Activated B cell treated with CpG ODN at 0.5 μM for 24 hours (primary cell): ENCODE measurements at places on chromosomes 12 and 14. TPM values are rescaled to one million over a fixed set of nuclear protein-coding genes. Genes with fewer than 3 reads are reported as not detected.

- no peaks in the 10 kb centered on the region for H3K27me3 ChIP-seq
- DNase-seq = no peak
- no peaks in the 10 kb centered on the region for H3K36me3 ChIP-seq
- H3K27ac ChIP-seq = no peak overlapping the region
- no peaks in the 10 kb centered on the region for H3K4me1 ChIP-seq
Measured at GRCh38 chr14:81302638-81303037, 81.9 kb upstream of the GTF2A1 start.

DNA sequence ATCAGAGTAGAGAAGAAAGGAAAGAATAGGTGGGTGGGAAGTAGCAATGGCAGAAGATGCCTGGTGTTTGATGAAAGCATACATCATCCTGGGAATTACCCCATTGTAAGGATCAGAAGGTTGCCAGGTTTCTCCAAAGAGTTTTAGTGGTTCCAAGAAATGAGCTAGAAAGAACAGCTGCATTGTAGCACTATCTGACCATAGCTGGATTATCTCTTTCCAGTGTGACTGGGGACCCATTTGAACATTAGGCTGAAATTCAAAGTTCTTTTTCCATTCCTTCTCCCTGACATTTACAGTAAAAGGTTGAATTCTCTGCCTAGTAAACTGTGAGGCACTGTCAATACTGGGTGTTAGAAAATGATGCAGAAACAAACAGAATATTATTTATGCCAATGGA, 244.4 kb downstream of the GALC start:
- H3K36me3 ChIP-seq = no peaks in the 10 kb centered on the region
- no peaks in the 10 kb centered on the region for H3K27me3 ChIP-seq
- H3K4me3 ChIP-seq = no peak overlapping the region
- H3K4me1 ChIP-seq = no peaks in the 10 kb centered on the region
- no peak overlapping the region for H3K27ac ChIP-seq
- no peak for DNase-seq

DNA sequence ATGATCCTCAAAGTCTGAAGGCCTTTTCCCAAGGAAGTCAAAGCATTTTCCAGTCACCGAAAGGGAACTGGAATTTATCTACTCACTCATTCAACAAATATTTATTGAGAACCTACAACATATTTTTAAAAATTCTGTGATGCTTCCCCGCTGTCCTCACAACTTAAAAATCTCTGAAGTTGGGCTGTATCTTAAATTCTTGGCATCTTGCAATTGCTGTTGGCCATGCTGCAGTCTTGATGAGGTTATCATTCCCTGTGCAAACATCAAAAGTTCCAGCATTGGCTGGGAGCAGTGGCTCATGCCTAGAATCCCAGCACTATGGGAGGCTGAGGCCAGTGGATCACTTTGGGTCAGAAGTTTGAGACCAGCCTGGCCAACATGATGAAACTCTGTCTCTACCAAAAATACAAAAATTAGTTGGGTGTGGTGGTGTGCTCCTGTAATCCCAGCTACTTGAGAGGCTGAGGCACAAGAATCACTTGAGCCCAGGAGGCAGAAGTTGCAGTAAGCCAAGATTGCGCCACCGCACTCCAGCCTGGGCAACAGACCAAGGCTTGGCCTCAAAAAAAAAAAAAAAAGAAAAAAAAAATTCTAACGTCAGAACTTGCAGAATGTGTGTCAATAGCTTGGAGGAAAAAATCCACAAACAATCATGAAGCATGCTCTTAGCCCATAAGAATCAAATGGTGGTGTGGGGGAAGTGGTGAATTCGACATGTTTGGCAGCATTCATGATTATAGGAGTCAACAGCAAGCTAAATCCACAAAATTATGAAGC, 34.9 kb downstream of the CCDC177 start:
- no peaks in the 10 kb centered on the region for H3K36me3 ChIP-seq
- no peaks in the 10 kb centered on the region for H3K4me1 ChIP-seq
- H3K27ac ChIP-seq = no peak overlapping the region
- DNase-seq = no peak

PLEKHD1 gene
- total RNA-seq = 0.22 and 0.24 TPM in 2 replicates

DNA sequence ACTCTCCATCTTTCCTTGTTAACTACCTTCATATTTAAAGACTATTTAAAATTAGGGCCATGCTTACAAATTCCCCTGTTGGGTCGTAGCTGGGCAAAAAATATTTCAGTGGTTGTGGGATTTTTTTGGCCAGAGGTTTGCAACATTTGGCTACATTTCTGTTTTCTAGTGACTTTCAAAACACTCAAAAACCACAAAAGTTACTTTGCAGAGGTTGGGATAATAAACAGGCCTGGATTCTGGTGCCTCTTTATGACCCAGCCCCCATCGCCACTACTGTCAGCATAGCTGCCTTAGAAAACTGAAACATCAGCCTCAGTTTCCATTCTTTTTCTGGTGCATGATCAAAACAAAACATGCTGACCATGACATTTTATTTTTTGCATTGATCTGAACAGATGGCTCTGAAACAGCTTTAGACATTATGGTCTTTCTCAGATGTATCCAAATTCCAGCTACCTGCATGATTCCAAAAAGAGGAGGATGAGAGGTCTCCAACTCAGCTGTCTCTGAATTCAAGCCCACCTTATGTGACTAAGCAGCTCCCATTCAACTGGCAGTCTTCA, 5.2 kb downstream of the DPF3 start:
- H3K4me3 ChIP-seq = no peak overlapping the region
- no peaks in the 10 kb centered on the region for H3K27me3 ChIP-seq
- no peak overlapping the region for H3K27ac ChIP-seq
- DNase-seq = no peak

DNA sequence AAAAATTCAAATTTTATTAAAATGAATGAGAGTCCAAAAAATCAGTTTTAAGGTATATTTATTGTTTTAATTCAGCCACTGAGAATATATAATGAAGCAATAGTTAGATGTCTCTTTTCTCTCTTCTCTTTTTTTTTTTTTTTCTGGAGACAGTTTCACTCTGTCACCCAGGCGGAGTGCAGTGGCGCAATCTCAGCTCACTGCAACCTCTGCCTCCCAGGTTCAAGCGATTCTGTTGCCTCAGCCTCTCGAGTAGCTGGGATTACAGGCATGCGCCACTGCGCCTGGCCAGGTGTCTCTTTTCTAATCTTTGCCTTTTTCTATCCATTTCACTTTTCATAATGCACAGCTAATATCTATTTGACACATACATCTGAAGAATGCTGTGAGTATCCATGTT, 307.1 kb upstream of the RGS6 start:
- no peaks in the 10 kb centered on the region for H3K27me3 ChIP-seq
- no peak overlapping the region for H3K4me3 ChIP-seq
- no peak for DNase-seq

KRT78 gene
- total RNA-seq = not detected in 2 replicates

DNA sequence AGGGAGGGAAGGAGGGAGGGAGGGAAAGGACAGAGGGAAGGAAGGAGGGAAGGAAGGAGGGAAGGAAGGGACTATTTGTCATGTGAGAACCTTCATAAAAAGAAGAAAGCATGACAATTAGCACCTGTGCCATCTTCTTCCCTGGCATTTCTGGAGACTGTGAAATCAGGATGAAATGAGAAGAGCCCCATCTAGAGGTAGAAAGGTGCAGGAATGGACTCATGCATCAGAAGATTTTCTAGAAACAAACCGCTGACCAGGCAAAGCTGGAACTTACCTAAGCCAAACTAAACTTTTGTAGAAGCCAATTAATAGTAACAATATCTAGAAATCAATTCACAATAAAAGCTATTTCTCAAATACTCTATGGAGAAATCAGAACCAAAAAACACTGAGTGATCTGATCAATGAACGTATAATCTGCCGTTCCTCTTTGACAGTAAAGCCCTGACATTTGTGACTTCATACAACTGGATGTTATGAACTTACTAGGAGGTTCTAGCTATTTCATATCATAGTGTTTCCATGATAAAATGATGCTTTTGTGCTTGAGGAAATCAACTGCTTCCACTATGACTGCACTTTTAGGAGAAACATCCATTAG, 24.4 kb upstream of the CRACR2A start:
- no peak overlapping the region for H3K27ac ChIP-seq
- H3K4me1 ChIP-seq = no peaks in the 10 kb centered on the region
- no peak for DNase-seq
- no peak overlapping the region for H3K4me3 ChIP-seq
- no peaks in the 10 kb centered on the region for H3K27me3 ChIP-seq

DNA sequence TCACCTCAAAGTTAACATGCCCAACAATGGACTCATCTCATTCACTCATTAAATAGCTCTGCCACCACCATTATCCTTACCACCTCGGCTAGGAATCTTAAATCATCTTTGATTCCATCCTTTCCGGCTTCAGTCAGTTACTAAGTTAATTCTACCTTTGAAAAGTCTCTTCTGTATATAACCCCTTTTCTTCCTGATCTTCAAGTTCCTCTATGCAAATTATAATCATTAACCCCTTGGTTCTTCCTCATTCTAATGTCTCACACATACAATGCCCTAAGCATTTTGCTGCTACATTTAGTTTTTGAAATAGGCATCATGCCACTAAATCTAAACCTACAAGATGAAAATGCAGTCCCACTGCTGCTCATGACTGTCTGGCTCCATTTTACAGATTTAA, 51.6 kb downstream of the ATP2B1 start:
- peaks cover 63% of the 10 kb centered on the region for H3K4me1 ChIP-seq
- H3K27ac ChIP-seq = peak overlapping the region; percentile 68
- H3K27me3 ChIP-seq = no peaks in the 10 kb centered on the region
- H3K36me3 ChIP-seq = peaks cover 32% of the 10 kb centered on the region

SMIM41 gene
- total RNA-seq = 0.24 TPM in 1 of 2 replicates, not detected in the other

ACSS3 gene
- total RNA-seq = not detected in 2 replicates

CABP1 gene
- 0.27 TPM in 1 of 2 replicates, not detected in the other for total RNA-seq

DNA sequence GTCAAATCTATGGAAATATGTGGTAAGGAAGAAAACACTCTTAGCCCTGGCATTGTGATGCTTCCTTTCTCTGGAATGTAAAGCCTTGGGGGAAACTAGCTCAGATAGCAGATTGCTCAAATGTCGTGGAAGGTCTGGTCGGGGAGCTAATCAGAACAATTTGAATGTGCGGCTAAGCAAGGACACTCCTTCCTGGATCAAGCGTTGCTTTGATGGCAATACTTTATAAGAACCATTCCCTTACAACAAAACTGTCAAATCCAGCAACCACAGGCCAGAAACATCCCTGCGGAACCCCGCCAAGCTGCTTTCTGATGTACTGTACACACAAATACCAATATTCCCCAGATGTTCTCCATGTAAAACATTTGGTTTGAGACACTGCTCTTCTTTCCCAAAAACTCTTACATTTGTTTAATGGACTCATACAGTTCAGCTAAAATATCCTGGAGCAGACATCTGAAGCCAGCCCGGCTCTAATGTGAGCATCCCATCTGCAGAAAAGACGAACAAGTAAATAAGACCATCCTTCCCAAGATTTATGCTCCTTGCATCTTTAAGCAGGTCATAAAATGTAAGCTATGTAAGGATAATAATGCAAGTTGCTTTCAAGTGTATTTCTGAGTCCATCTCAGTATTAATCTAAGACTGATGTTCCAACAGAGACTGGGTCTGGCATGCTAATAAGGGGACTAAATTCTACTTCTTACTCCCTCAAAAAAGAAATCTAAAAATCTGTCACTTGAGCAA, 20.2 kb downstream of the NUAK1 start:
- no peaks in the 10 kb centered on the region for H3K36me3 ChIP-seq
- no peak for DNase-seq
- H3K27me3 ChIP-seq = peaks cover 17% of the 10 kb centered on the region
- no peak overlapping the region for H3K27ac ChIP-seq
- no peak overlapping the region for H3K4me3 ChIP-seq
- H3K4me1 ChIP-seq = no peaks in the 10 kb centered on the region

DNA sequence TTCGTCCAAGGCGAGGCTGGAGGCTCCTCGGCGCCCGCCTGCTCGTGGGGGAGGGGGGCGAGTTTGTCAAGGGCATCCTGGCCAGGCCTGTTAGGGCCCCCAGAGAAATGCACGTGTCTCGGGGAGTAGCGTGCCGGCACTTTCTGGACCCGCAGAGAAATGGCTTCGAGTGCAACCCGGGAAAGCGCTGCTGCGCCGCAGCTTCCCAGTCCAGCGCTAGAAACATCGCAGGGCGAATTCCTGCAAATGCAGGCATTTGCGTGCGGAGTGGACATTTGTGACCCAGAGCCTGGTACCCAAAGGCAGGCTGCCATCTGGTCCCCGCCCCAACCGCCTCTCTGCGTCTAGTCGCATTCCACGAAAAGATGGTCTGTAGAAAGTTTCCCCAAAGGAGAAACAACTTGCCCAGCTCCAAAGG, 756 bp downstream of the LGR5 start:
- H3K27ac ChIP-seq = no peak overlapping the region
- peaks cover 39% of the 10 kb centered on the region for H3K27me3 ChIP-seq
- DNase-seq = no peak
- peaks cover 21% of the 10 kb centered on the region for H3K4me1 ChIP-seq

DNA sequence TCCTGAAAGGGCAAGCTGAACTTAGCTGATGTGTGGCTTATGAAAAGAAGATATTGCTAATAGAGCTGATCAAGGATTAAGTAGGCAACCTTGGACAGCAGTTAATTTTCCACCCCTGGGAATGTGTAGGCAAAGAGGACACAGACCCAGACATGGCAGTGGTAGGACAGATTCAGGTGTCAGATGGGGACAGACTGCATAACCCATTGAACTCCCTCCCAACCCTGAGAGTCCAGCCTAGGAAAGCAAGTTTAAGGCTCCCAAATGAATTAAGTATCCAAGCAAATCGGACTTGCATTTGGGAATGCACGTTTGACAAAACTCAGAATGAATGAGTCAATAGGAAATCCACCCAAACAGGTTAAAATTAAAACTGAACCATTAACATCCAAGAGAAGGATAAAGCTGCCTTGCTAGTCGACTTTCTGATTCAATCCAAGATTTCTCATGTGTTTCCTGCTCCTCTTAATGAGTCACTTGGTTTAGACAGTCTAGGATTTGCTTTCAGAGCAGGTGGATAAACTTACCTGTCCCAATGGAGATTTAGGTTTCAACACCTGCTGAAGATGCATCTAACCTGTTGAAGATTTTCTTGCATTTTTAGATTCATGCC, 385.4 kb downstream of the CCDC91 start:
- no peak overlapping the region for H3K27ac ChIP-seq
- no peaks in the 10 kb centered on the region for H3K27me3 ChIP-seq
- no peak for DNase-seq
- H3K36me3 ChIP-seq = no peaks in the 10 kb centered on the region
- no peaks in the 10 kb centered on the region for H3K4me1 ChIP-seq
- H3K4me3 ChIP-seq = no peak overlapping the region

DNA sequence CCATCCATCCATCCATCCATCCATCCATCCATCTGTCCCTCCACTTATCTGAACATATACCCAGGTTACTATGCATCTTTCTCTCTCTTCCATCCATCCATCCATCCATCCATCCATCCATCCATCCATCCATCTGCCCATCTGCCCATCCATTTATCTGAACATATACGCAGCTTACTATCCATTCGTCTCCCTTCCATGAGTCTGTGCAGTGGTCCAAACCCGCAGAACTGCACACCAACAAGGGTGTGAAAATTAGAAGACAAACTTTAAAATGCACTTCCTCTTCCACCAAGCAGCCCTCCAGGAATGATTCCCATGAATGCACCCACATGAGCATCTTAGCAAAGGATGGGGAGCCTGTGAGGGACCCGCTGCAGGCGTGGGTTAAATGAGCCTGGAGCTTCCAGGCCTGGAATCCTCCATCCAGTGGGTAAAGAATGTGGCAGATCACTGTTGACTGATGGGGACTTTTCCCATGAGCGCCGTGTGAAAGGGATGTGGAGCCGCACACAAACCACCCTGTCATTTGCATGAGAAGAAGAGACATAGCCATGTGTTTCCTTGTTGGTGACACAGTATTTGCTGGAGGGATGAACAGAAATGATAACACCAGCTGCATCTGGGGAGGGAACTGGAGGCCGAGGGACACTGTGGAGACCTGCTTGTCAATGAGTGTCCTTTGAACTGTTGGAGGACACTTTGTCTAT, 376.6 kb downstream of the ADGRD1 start:
- no peak overlapping the region for H3K4me3 ChIP-seq
- no peak overlapping the region for H3K27ac ChIP-seq
- DNase-seq = no peak
- H3K4me1 ChIP-seq = no peaks in the 10 kb centered on the region
